ENCODE measurements at places on chromosomes 12 and 14. TPM values are rescaled to one million over a fixed set of nuclear protein-coding genes. Genes with fewer than 3 reads are reported as not detected.

DNA sequence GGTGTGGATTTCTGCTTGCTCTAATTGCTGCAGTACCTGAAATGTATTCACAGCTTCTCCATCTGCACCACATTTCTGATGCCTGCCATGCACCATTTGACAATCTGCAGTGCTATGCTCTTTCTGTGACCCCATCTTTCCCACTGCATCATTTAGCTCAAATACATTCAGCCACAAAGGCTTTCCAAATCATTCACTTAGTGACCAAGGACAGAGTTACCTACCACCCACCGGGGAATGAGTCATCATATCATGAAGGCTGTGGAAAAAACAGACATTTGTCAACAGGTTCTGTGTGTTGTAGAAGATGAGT lies 465.5 kb upstream of the ATP2B1 start:
- no peak for DNase-seq

GLT1D1 gene
- total RNA-seq: 1.4 TPM

DNA sequence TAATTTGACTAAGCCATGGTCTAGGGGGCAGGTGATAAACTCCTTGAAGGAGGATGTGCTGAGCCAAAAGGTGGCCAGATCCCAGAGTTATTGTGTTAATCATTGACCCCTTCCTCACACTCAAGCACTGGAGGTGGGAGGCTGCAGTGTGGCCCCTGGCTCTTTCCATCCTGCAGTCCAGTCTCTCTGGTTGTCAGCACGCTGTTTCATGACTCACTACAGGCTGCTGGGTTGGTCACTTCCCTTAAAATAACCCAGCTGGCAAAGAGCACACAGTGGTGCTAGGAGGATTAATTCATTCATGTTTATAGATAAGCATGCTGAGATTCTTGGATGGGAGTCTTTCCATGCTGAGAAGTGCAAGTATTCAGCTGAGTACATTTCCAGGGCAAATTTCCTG lies 228.9 kb downstream of the ANO2 start:
- DNase-seq: no peak

- no peak for DNase-seq
Measured at GRCh38 chr12:96327889-96328288, 72.3 kb downstream of the CDK17 start.

DNA sequence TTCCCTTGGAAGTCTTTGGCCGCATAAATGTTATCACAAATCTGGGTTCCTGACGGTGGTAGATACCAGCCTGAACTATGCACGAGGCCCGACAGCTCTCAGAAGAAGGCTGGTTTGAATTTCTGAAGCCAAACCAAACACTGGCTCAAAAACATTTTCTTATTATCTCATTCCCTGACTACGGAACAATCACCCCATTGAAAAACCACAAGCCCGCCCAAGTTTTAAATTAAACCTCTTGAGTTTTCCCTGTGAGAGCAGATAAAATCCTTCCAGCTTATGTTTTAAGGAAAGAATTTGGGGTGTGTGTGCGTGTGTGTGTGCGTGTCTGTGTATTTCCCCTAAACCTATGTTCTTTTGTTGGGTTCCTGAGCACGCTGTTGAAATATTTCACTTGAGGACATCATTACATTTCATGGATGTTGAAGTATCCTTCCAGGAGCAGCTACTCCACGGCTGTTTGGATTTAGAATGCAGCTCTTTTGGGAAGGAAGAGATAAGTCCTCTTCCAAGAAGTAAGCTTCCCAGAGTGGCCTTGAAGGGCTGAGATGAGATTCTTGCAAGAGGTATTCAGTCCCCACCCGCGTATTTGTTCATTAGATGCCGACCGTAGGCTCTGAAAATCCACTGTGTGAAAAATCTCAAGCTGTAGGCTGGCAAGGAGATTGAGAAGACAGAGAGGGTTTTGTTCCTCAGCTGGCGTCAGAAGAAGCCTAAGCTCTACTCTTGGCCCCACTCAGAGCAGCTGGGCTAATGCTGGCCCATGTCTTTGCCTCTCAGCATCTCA lies 131.0 kb upstream of the NCOR2 start:
- DNase-seq: peak; percentile 92

DNA sequence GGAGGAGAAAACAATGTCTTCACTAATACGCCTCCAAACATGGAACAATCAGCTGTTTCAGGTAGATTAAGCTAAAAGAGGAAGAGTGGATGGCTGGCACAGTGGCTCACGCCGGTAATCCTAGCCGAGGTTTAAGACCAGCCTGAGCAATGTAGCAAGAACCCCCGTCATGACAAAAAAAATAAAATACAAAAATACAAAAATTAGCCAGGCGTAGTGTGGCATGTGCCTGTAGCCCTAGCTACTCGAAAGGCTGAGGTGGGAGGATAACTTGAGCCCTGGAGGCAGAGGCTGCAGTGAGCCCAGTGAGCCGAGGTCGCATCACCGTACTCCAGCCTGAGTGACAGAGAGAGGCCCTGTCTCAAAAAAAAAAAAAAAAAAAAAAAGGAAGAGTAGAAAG lies 1.2 kb upstream of the MED13L start:
- DNase-seq: no peak

DNA sequence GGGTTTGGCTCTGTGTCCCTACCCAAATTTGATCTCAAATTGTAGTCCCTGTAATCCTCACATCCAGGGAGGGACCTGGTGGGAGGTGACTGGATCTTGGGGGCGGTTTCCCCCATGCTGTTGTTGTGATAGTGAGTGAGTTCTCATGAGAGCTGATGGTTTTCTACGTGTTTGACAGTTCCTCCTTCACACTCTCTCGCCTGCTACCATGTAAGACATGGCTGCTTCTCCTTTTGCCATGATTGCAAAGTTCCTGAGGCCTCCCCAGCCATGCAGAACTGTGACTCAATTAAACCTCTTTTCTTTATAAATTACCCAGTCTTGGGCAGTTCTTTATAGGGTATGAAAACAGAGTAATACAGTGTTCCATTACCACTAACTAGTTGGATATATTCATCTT lies 10.3 kb upstream of the LRRC23 start:
- DNase-seq: no peak

DNA sequence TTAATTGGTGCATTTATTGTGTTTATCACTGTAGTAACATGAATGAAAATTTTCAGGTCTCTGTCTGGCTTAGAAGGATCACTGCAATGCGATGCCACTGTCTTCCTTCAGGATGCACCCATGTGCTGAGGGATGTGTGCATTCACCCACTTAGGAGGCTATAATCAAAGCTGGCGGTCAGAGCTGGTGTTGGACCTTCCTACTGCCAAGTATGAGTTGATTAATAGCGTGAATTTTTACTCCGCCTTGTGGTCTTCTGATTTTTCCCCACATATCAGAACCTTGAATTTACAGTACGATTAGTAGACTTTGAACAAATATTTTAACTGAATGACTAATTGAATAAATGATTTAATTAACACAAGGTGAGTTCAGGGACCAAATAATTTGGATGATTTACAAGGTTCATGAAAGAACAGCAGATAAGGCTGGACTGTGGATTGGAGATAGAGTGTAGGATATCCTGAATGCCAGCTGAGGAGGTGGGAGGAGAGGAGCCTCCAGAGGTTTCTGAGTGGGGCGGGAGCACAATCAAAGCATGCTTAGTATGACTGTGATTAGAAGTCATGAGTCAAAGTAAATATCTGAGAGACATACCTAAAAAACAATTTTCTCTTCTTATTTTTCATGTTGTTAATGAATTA lies 50.1 kb downstream of the RERG start:
- DNase-seq: no peak

ACTN1 gene
- total RNA-seq: 169 TPM

DNA sequence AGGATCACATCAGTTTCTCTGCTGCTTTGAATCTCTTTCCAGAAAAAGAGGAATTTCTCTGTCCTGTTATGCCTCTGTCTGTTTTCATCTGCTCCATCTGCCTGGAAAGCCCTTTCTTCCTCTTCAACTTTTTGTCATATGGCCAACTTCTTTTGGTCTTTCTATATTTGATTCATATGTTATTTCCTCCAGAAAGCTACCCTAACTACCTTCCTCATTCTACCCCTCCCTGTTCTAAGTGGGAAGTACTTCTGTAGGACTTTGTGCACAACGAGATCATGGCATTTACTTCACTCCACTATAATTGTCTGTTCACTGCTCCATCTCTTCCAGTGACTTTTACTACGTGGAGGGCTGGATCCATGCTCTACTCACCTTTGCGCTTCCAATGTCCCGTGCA lies 5.9 kb downstream of the CLEC4D start:
- no peak for DNase-seq

- peak; percentile 16 for DNase-seq
Measured at GRCh38 chr12:92701441-92701840, 1.3 kb upstream of the PLEKHG7 start.

SAMD15 gene
- 2.2 TPM for total RNA-seq

FAM186B gene
- 1.6 TPM for total RNA-seq

POTEM gene
- not detected for total RNA-seq

DNA sequence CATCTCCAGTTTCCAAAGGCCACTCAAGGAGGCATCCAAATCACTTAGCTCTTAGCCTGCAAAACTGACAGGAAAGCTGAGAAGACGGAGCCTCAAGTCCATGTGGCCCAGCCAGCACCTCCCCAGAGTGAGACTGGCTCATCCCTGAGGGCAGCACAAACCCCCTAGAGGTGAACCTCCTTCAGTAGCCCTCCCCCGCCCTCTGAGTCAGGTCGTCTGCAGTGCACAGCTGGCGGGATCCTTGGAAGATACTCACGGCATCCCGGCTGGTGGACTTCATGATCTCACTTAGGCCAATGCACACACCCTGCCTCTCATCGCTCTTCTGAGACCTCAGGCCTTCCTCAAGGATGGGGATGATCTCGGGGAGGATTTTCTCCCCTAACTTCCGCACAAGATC lies 24.1 kb upstream of the RAB35 start:
- no peak for DNase-seq

HPD gene
- total RNA-seq: not detected

FERMT2 gene
- 79.8 TPM for total RNA-seq
